ENCODE measurements at places on chromosomes 11 and 22.

- DNase-seq = no peak
Observed at GRCh38 chr11:67584205-67584880, 731 bp downstream of the GSTP1 start.

DNA sequence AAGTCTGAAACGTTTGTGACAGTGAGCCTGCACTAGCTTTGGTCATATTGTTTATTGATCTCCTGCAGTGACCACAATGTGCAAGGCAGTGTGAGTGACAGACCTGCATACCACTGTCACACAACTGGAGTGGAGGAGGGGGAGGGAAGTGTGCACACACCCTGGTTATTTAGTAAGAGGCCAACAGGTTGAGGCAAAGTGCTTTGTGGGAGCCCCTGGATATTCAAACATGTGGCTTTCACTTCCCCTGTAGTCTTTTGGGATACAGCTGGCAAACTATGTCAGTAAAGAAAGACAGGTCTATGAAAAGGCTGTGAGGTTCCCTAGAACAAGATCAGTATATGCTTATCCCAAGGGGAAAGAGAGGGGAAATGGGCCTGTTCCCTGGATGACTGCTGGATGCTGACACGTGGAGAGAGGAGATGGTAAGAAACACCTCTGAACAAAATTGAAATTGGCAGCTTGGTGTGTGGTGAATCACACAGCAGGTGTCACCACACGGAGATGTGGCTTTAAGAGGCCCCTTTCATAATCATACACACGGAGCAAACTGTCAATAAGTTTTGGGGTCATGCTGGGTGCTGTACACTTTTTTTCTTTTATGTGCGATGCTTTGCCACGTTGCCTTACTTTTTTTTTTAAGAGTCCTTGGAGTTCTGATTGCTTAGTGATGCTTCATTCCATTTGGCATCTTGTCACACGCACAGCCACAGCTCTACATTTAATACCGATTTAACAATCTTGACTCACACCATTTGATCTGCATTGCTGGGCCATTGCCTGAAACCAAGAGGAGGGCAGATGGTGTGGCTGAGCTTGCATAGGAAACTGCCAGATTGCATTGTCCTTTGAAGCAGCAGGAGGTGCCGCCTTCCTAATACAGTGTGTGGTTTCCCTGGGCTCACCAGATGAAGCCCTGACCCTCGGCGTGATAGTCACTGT lies 11.3 kb downstream of the OSBP2 start:
- DNase-seq = no peak

- DNase-seq = no peak
Observed at GRCh38 chr11:64230985-64231365, 627 bp downstream of the DNAJC4 start.

- no peak for DNase-seq
Observed at GRCh38 chr22:41777749-41778425, 22.6 kb upstream of the CCDC134 start.

GRCh38 chr22:27123880-27124279 lies 466.5 kb downstream of the MIAT start:
- no peak for DNase-seq

- DNase-seq = no peak
Observed at GRCh38 chr22:37636186-37636948, 3.1 kb upstream of the SH3BP1 start.

GRCh38 chr11:74749127-74749964 lies 697 bp downstream of the RNF169 start:
- DNase-seq = peak; percentile 23

GRCh38 chr11:32213223-32213622 lies 122.3 kb downstream of the RCN1 start:
- DNase-seq = no peak

All from activated CD8-positive, alpha-beta memory T cell treated with anti-CD3 and anti-CD28 coated beads for 48 hours (primary cell).